ENCODE measurements at places on chromosomes 5 and 9.

DNA sequence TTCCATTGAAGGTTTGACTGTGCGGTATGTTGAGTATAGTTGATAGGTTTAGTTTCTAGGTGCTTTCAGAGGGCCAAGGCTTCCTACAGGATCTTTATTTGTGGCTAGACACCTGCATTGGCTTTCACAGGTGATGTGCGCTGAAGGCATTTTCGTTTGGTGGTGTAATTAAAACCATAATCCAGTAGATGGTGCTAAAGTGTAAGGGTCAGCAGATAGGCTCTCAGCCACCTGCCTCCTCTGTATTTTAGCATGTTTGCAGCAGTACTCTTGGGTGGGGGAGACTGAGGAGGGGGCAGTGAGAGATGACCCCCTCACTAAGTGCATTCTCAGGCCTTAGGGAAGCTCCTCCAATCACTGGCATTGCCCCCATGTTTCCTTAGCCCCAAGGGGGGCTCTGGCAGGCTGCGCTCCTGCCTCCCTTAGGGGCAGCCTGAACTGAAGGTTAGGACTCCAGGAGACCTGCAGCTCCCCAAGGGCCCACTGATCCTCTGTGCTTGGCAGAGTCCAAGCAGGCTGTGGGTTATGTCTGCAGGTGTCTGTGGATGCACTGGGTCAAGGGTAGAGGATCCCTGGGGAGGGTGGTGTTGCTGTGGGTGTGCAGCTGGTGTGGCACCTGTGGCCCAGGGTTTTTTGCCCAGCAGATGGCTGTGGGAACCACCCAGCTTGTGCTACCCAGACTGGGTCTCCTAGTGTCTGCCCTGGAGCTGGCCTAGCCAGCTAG lies 23.4 kb downstream of the CDK20 start:
- DNase-seq = no peak

DNA sequence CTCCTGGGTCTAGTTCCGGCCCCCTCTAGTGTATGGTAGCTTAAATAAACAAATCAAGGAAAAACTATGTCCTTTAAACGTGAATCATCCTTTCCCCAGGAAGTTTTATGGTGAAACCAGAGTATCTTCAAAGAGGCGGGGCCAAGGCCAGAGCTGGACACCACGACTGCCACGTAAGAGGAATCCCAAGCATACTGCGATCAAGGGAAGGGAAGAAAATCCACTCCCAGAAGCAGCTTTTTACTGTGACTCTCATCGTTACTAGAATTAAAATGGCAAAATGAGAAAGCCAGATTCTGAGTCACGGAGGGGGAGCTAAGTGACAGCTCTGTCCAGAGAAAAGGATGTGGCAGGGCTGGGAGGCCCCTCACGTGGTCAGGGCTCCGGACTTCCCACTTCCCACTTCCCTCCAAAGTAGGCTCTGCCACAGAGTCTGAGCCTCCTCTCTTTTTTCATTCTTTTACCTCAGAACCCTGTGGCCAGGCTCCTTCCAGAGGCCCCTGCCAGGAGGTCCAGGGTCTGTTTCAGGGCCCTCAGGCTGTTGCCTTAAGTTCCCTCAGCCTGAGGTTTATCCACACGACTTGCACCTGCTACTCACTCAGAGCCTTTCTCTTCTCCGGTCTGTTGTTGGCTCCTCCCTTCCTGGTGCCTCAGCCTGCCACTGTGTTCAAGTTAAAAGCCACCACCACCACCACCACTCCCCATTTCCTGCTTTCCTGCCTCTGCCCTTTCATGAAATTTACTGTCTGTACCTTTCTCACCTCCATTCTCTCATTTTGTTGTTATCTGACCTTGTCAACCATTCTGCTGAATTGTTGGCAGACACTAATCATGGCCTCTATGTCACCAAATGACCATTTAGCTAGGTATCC lies 1.4 kb upstream of the GLRX start:
- DNase-seq = peak; percentile 81

DNA sequence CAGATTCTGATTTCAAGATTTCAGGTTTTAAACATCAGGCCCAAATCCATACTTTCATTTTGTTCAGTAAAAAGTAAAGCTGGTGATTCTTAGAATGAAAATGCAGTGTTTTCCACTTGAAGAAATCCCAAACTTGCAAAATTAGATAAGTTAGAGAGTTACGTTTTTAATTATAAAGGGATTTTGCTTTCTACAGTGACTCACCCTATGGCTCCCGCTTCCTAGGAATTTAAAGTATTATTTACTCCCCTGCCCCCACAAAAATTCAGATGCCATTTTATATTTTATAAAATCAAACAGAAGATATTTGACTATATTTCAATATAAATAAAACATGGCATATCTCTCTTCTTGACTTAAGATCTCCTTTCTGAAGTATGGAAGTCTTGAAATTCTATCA lies 402.9 kb downstream of the ZSWIM6 start:
- no peak for DNase-seq

DNA sequence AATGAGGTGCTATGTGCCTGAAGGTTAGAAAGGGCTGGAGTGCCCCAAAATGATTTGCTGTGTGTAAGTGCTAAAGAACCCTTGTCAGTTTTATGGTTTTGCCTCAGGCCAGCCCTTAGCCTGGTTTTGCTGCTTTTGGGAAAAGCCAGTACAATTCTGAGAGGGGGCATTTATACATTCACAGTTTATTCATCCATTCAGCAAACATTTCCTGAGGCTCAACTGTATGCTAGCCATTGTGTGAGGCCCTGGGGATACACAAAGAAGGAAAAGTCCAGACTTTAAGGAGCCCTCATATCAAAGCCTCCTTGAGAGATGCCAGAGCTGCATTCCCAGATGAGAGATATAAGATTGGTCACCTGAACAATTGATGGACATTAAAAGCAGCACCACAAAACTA lies 115.2 kb upstream of the PLCXD3 start:
- DNase-seq = no peak

DNA sequence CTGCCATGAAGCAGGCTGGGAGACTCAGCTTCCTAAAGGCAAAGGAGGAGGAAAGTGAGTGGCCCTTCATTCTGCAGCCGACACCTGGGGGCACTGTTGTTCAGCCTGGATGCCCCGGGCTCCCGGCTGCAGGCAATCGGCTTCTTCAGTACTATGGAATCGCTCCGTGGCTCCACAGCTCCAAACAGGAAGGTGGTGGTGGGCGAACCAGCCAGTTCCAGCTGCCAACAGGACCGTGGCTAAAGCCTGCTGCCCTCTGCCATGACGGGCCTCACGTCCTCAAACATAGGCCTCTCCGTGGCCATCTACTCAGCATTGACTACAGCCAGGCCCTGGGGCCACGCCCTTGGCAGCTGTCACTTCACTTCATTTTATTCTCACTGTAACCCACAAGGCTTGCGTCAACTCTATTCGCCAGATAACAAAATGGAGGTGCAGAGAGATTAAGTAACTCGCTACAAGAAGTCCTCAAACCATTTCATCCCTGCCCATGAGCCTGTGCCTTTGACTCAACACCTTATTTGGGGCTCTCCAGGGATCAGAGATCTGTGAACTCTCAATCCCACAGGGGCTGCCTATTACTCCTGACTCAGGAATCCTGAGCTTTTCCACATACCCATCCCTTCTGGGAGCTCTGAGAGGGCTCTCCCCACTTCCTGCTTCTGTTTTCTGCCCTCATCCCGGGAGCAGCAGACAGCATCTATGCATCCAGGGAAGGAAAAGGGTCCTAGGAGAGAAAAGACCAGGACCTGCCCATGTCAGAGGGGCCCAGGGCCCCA lies 38.0 kb downstream of the PAX5 start:
- DNase-seq = peak; percentile 64

DNA sequence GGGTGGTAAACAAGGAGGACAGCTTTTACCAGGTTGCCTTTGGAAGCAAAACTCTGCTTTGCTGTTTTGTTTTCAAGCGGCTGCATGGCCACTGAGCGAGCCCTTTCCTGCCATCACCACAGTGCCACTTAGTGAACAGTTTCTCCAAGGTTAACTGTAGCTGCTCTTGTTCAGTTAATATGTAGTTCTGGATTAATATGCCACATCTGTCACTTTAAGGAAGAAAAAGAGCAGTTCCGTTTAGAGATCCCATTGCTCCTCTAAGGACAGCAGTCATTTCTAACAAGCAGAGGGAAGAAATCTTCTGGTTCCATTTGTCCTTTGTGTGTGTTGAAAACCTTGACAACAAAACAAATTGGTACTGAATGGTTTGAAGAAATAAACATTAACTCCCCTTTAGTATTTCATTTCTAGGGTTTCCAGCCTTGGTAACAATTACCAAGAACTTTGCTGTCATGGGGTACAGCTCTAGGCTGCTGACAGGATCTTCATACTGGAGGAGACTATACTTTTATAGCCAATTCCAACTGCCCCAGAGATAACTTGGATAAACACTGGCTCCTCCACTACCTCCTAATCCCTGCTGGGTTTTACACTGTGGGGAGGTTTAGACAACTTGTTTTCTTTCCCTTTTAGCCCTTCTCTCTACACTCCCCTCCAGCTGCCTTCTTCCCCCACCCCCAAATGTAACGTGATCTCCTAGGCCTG lies 10.3 kb upstream of the ABL1 start:
- no peak for DNase-seq

DNA sequence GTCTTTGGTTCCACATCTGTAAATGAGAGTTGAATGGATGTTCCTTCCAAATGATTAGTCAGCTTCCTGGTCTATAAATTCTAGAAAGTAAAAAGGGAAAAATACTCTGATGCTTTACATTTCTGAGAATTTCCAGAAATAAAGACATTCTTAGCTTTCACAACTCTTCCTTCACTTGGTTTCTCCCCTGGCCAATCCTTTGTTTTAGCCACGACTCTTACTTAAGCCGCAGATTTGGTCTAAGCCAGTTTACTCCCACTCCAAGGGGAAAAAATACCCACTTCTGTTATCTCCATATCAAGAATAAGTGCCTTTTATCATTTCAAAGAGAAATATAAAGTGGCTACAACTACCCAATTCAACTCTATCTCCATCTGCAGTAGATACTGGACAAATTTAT lies 29.7 kb downstream of the PWWP2A start:
- DNase-seq = no peak

- DNase-seq = no peak
Observed at GRCh38 chr9:10265153-10265631, 347.6 kb downstream of the PTPRD start.

GRCh38 chr9:69188975-69189374 lies 14.9 kb downstream of the TJP2 start:
- DNase-seq = no peak

DNA sequence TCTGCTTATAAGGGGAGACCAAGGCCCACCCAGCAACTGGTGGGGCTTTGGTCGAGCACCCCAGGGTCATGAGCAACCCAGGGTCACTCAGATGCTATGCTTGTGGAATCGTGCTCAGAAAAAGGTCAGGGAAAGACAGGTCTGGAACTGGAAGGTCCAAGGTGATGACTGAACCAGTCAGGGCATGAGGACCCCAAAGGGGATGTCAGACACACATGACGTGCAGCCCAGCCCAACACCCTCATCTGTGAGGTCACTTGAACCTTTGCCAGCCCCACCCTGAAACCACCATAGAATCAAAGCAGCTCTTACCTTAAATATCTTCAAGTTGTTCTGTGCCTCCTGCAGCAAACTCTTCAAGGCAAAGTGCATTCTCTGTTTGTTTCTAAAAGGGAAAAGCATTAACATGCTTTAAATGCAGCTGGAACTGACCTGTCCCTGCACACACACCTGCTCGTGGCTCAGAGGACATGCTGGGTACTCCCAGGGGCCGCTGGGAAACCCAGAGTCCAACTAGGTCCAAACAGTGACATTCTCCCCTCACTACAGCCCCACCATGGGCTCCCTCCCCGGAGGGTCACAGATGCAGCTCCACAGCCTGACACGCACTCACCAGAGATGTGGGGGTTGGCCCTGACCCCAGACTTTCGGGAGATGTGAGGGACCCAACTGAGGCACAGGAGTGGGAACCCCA lies 29.4 kb downstream of the IPPK start:
- DNase-seq = no peak

DNA sequence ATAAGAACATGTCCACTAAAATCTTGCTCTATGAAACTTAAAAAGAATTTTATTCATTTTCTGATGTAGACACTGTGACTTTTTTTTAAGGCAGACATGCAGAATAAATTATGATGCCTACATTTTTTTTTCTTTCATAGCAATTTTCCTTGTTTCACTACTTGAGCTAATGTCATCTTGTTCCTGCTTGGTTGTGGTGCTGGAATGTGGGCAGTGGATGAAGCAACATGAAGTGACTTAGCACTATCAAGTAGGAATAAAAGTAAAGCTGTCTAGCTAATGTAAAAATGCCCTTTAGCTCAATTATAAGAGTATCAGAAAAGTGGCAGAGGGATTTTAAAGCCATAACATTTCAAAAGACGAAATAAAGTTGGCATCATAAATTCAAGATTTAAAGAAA lies 191.0 kb downstream of the ADAMTS6 start:
- no peak for DNase-seq

DNA sequence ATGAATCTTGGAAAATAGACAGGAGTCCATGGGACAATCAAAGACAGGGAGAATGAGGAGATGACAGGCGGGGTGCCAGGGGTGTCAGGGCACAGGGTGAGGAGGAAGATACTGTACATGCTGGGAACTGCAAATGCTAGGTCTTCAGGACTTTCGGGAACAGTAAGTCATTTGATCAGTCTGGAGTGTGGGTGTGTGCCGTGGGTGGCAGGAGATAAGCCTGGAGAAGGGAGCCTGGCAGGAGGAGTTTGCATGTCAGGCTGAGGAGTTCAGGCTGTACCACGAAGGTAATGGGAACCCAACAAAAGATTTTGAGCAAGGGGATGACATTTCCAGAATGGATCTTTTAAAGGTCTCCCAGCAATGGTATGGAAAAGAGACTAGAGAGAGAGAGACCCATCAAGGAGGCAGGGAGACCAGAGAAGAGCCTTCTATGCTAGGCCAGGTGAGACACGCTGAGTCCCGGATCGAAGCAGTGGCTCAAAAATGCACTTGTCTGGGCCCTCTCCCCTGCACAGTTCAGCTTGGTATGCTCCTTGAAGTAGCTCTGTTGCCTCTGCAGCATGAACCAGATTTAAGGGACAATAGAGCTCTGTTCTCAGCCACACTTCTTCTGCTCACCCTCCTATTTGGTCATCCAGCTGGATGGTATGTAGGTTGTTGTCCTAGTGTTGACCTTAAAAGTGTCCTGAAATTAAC lies 77.0 kb upstream of the FER start:
- no peak for DNase-seq

DNA sequence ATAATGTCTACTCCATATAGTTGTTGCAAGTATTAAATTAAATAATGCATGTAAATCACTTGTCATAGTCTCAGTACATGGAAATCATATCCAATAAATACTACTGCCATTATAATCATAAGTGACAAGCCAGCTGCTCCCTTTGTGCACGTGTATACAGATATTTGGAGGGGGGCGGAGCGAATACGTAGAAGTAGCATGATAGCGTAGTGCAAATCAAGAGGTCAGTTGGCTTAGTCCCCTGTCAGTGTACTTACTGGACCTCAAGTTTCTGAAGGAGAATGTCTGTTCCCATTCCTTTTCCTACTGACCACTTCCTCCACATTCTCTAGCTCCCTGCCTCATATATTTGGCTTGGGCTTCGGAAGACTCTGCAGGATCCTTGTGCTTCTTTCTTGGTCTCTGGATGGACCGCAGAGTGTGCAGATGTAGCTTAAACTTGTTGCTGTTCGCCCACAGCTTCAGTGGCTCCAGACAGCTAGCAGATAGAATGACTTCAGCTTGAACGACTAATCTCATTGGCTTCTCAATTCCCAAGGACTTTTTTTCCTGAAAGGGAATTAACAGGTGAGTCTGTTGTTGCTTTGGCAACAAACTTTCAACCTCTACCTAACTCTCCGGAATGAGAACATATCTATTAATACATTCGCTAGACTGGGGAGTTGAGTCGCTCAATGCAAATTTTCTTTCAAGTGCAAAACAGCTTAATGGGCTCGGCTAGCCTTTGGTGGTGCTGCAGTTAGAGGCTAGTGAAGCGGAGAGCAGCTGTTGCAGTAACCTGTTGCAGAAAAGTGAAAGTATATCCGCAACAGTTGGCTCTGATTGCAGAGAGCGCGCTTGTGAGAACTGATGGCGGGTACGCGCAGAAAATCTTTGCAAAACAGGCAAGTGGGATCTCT lies at the start of gene PCDHB1:
Gene PCDHB1 (plus strand): TSS at position 753 of the 899 bp plus-strand sequence. CDS start 97 bp downstream, at position 850.
- no peak for DNase-seq

Data from CD4-positive, alpha-beta T cell treated with Interleukin-17A for 4 hours (primary cell).